ENCODE measurements at places on chromosomes 3 and 15. TPM values are rescaled to one million over a fixed set of nuclear protein-coding genes. Genes with fewer than 3 reads are reported as not detected.

DNA sequence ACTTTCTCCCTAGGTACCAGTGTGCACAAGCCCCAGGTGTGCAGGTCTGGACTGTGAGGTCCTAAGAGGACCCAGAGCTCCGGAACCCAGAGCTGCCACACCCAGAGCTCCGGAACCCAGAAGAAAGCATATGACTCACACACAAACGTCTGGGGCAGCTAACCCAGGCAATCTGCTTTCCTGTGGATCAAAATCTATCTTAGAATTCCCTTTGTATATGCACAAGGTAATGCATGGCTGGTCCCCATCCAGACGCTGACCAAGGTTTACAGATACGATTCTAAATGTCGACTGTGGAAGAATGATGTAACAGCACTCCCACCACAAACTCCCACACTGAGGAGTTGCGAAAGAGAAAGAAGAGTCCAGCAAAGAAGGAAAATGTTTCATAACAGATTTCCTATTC is 15.7 kb downstream of the KCNMB2 start:
- DNase-seq: no peak

GRCh38 chr3:100871306-100871705 is 121.9 kb downstream of the ABI3BP start:
- no peak for DNase-seq

GRCh38 chr15:95440712-95441111 is 889.8 kb upstream of the NR2F2 start:
- DNase-seq: no peak

- no peak for DNase-seq
Measured at GRCh38 chr3:145623349-145623748, 537.6 kb downstream of the PLOD2 start.

DNA sequence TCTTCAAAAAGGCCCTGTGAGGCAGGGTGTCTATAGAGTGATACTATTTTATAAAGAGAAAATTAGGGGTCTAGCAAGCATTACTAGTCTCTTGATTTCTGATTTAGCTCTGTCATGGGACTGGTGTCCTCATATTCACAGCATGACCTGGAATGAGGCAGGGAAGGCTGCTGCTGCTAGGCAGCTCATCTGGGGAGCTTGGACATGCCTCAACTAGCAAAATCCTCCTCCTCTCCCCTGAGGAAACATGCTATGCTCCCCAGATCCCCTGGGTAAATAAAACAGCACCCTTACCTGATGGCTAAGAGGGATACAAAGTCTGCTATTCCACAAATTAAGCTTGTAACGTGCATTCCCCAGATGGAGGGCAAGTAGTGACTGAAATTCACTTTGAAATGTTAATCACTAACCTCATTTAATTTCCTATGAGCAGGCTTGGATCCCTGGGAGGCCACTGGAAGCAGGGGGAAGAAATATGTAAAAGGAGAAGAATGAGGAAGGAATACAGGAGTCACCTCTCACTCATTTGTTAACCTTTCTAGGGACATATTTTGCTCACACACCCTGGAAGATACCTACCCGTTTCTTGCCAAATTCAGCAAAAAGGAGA is 709.4 kb downstream of the SQOR start:
- no peak for DNase-seq

GRCh38 chr3:100875239-100875638 is 118.0 kb downstream of the ABI3BP start:
- no peak for DNase-seq

- no peak for DNase-seq
Measured at GRCh38 chr15:25799906-25800700, 63.0 kb downstream of the ATP10A start.

DNA sequence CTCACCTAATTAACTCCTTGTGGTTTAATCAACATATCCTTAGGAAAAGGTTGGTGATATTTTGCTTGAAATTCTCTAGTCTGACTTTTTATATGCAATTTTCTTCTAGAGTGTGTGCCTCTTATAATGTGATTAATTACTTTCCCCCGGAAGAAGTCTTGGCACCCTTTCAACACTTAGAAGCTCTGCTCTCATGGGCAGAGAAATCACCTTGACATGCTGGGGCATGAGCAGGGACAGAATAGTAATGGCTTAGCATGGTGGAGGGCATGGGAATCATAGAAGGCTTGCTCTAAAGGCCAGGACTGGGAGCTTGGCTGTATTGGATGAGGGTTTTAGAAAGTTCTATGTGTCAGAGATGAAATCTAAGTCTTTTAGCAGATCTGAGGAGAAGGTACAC is 293.5 kb downstream of the AGBL1 start:
- DNase-seq: no peak

DNA sequence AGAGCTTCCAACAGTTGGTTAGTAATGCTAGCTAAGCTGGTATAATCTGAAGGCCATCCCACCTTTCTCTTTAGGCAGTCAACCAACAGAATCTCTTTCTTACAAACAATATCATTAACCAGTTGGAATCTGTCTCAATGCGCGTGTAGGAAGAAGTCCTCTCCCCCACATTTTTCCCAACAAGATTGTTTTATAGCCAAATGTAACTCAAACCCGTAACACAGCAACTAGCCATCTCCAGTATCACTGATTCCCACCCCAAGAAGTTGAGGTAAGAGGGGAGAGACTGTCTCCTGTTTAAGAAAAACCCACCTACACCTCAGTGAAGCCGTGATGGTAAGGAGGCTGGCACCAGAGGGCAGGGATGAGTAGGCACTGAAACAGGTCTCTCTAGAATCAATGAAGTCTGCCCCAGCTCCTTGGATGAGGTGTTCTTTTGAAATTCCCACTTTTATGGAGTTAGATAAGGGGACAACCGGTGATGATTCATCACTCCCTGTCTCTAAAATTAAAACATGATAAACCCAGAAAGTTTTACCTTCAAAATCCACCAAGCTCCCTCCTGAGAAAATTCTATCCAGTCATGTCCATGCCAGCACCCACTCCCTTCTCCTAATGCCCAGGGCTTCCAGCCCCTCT is 30.9 kb downstream of the CDC25A start:
- no peak for DNase-seq

- DNase-seq: no peak
Measured at GRCh38 chr15:47184003-47184907, 533.0 kb upstream of the SEMA6D start.

- DNase-seq: no peak
Measured at GRCh38 chr3:134939978-134940377, 144.9 kb downstream of the EPHB1 start.

DNA sequence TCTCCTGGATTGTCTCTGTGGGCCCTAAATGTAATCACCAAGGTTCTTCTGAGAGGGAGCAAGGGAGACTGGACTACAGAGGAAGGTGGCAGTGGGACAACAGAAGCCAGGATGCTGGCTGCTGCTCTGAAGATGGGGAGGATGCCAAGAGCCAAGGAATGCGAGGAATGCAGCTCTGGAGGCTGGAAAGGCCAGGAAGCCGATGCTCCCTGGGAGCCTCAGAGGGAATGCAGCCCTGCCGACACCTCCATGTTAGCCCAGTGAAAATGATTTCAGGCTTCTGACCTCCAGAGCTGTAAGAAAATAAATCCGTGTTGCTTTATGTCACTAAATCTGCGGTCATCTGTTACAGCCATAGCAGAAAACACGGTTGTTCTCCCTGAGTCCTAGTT is 44.1 kb downstream of the UMPS start:
- no peak for DNase-seq

GRCh38 chr15:67188551-67189218 is 65.8 kb downstream of the AAGAB start:
- peak; percentile 44 for DNase-seq

DNA sequence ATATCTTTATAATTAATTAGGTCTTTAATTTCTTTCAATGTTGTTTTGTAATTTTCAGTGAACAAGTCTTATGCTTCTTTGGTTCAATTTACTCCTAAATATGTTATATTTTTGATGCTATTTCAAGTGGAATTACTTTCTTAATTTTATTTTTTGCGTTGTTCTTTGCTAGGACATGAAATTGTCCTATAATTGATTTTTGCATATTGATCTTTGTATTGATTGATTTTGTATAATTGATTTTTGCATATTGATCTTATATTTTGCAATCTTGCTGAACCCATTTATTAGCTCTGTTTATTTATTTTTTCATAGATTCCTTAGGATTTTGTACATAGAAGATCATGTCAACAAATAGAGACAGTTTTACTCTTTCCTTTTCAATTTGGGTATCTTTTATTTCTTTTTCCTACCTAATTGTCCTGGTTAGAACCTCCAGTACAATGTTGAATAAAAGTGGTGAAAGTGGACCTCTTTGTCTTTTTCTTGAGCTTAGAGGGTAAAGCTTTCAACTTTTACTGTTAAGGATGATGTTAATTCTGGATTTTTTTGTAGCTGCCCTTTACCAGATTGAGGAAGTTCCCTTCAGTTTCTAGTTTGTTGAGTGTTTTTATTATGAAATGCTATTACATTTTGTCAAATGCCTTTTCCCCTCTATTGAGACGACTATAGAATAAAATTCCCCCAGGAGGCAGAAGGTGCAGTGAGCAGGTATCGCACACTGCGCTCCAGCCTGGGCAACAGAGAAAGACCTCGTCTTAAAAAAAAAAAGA is 36.8 kb upstream of the CCDC50 start:
- DNase-seq: no peak

DNA sequence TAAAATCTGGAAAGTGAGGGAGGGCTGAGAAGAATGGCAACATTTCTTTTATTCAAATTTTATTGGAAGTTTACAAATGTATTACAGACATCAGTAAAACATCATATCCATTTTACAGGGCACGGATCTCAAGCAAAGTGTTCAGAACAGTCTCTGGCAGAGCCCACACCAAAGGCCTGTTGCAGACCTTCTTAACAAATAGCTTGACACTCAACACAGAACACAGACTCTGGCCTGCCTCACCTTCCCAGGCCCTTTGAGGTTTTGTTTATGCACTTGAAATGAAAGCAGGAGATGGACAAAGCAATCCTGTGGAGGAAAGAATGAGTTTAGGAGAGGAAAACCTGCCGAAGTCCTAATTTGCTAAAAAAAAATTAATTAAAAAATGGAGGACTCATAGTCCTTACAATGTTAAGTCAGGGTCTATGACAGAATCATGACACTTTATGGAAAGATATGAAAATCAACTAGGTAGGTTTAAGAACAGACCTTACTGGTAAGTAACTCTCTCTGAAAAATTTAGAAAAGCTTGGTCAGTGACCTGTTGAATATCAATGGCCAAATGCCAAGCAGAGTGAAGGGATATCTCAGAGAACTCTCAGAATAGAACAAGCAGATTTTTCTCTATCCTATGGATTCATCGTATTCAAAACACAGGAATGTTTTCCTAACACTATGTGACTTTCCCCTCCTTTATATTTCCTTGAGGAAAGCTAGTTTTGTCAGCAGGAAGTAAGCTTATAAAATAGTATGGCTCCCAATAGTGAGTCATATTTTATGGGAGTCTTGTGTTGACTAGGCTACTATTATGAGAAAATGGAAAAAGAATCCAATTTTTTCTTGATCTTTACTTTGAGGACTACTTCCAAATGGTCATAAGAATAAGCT is 70.8 kb upstream of the PSMD6 start:
- DNase-seq: no peak

DNA sequence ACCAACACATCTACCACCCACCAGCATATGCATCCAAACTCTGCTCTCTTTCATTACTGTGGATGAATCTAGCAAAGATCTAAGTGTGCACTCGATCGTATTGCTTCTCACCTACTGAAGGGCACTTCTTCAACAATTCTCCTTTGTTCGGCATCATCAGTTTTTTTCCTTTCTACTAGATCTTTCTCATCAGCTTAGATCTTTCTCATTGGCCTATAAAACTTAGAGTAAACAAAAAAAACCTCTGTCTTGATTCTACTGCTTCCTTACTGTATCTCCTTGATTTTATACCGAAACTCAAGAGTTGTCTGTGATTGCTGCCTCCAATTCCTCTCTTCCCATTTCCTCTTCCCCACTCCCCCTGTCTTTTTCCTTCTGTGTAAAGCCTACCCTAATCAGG is 36.1 kb upstream of the TIPARP start:
- no peak for DNase-seq

DNA sequence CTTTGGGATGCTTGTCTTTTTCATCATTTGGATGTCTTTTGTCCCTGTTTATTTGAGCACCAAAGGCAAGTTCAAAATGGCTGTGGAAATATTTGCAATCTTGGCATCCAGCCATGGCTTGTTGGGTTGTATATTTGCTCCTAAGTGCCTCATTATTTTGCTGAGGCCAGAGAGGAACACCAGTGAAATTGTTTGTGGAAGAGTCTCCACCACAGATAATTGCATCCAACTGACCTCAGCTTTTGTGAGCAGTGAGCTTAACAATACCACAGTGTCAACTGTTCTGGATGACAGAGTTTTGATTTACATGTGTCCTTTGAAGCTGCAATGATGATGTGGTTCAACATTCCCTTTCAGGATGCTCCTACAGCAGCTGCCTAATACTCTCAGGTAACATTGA is 83.0 kb upstream of the KCNAB1 start:
- DNase-seq: no peak

The SQOR gene
- 12.3 TPM for total RNA-seq

The TNNC1 gene
- 8,054 TPM for total RNA-seq

The ANKRD28 gene
- total RNA-seq: 23.5 TPM

The CDHR4 gene
- total RNA-seq: not detected

The CORO2B gene
- 2.7 TPM for total RNA-seq

The CCDC54 gene
- total RNA-seq: not detected

Measured in cardiac septum (tissue), 1 donor.